Dermis blood vessel endothelial cell (primary cell): ENCODE measurements at places on chromosomes 5 and 9. TPM values are rescaled to one million over a fixed set of nuclear protein-coding genes. Genes with fewer than 3 reads are reported as not detected.

Gene ANKRD18A
- total RNA-seq: under 0.01 TPM in 1 of 2 replicates, not detected in the other

Gene CCNO
- not detected in 2 replicates for total RNA-seq

Gene PCAT7
- total RNA-seq: not detected in 2 replicates

Gene LCN9
- total RNA-seq: not detected in 2 replicates

Gene SLC6A19
- not detected in 2 replicates for total RNA-seq

Gene FOXD4L4
- 0.09 and 0.17 TPM in 2 replicates for total RNA-seq

Gene IFNB1
- not detected in 2 replicates for total RNA-seq

Gene PALM2AKAP2
- total RNA-seq: 0.23 TPM in 1 of 2 replicates, not detected in the other

Gene IL7R
- 0.51 and 2.2 TPM in 2 replicates for total RNA-seq

GRCh38 chr9:1366276-1366675, 316.1 kb downstream of the DMRT2 start:
- no peak for DNase-seq

- no peak for DNase-seq
Observed at GRCh38 chr9:36314740-36315139, 56.5 kb upstream of the GNE start.

- no peak for DNase-seq
Observed at GRCh38 chr5:34895641-34896419, 19.5 kb downstream of the RAD1 start.

DNA sequence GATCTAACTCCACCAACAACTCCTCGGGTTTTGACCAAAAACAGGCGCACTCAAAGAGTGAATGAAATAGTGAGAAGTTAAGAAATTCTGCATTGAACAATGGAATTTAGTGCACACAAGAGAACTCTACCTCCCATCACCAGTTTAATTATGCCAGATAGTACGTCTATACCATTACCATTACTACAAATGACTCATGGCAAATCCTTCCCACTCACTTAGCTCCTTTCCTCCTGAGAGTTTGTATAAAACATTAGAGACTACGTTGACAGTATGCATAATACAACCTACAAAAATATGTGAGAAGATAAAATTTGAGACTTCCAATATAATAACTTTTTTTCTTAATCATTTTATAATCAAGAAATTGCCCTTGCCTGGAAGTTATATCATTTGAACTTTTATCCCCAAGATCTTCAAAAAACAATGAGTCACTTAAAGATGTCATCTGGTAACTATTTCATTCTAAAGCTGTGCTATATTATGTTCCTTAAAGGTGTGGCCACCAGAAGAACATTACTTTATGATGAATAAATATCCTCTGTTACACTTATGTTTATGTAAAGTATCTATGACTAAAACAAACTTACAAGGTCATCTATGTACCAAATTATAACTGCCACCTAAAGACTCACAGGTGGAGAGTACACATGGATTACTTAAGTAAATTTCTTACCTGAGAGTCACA, 297.9 kb upstream of the PTGER4 start:
- peak; percentile 24 for DNase-seq

GRCh38 chr5:90325093-90325492, 84.5 kb downstream of the CETN3 start:
- DNase-seq: no peak

- DNase-seq: no peak
Observed at GRCh38 chr9:30628915-30629567, 1755.4 kb upstream of the ACO1 start.

DNA sequence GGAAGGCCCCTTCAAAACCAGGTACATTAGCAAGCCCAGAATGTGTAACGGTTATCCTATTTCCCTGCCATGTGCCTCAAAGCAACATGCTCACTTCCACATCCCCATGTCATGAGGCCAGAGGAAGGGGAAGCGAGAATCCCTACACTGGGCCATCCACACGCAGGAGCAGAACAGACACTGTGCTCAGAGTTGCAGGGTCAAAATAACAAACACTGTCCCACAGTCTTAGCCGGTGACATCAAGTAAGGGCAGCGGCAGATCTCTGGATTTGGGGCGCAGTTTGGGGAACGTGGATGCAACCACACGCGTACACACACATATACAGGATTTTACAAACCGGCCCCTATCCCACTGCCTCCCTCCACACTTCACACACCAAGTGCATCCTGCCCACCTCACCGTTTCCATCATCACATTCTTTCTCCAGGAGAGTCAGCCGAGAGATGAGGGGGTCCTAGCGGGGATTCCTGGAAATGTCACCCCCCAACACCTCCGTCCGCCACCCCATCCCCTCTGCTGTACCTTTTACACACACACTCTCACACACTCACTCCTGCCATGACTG, 776 bp downstream of the APBA1 start:
- DNase-seq: peak; percentile 17

DNA sequence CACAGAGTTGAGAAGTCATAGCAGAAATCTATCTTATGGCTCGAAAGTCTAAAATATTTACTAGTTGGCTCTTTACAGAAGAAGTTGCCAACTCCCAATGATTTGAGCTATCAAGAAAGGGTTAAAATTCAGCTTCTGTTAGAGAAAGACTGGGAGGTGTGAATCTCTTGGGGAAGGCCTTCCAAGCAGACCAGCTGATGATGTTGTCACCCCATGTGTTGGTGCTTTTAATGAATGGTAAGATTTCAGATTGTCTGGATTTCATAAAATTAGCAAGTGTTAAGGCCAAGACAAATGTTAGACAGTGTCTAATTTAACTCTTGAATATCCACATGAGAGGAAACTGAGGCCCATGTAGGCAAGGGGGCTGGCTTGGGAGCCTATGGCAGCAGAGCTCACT, 63.9 kb downstream of the PPARGC1B start:
- no peak for DNase-seq

DNA sequence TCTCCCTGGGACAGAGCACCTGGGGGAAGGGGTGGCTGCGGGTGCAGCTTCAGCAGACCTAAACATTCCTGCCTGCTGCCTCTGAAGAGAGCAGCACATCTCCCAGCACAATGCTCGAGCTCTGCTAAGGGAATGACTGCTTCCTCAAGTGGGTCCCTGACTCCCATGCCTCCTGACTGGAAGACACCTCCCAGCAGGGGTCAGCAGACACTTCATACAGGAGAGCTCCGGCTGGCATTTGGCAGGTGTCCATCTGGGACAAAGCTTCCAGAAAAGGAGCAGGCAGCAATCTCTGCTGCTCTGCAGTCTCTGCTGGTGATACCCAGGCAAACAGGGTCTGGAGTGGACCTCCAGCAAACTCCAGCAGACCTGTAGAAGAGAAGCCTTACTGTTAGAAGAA, 77.2 kb downstream of the SLCO6A1 start:
- DNase-seq: no peak

DNA sequence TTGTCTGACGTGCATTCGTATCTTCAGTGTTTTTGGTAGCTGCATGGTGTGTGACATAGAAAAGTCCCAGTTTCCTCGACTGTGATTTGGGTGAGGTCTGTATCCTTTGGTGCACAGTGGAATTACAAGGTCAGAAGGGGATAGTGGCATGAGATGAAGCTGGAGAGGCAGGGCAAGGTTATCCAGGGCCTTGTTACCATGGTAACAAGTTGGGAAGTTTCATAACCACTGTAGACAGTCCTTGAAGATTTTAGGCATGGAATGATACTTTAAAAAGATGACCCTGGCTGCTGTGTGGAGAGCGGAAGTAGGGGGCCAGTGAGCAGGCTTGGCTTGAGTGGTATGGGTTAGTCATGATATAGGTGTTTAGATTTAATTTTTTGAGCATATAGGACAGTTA, 11.9 kb downstream of the EHMT1 start:
- DNase-seq: peak; percentile 27

GRCh38 chr5:71789746-71790145, 70.7 kb downstream of the CARTPT start:
- no peak for DNase-seq

- DNase-seq: peak; percentile 76
Observed at GRCh38 chr5:134247428-134248224, 21.8 kb upstream of the PPP2CA start.

DNA sequence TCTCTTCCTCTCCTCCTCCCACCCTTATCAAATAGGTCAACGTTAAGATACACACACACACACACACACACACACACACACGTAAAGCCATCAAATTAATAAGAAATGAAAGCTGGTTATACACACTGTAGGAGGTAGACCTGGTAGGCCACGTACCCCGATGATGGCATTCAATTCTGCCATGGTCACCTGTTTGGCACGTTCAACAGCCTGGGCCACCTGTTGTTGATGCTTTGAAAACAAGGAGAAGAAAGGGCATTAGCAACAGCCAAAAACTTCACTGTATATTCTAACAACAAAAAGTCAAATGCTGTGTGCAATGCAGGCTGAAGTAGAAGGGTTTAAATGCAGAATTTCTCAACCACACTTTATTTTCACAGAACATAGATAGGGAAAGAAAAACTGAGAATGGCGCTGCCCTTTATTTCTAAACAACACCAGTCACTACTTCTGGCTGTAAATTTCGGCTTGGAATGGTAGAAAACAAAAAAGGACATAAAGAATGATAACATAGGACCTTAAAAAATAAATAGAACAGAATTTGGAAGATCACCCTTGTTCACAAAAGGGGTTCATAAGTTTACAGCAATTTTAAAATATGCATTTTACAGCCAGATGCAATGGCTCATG, 37.2 kb downstream of the TLE1 start:
- no peak for DNase-seq

GRCh38 chr9:130262771-130263170, 2.8 kb upstream of the HMCN2 start:
- no peak for DNase-seq

DNA sequence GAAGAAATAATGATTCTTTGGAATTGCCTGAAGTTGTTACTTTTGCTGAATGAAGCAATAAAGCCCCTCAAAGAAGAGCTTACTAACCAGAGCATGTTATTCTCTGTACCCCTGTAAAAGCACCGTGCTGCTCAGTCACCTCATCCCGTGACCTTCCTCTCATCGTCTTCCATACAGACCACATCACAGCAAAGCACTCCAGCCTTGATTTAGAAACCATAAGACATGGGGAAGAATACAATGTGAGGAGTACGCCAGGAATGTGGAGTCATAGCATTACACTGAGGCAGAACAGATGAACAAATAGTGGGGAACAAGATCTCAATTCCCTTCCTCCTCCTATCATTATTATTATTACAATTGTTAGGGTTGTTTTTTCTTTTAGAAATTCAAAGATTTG, 49.1 kb downstream of the ERAP1 start:
- DNase-seq: no peak

GRCh38 chr5:1227667-1228066, 2.5 kb downstream of the SLC6A18 start:
- DNase-seq: peak; percentile 6
